H1 (cell line): ENCODE measurements at places on chromosomes 1 and 21. TPM values are rescaled to one million over a fixed set of nuclear protein-coding genes. Genes with fewer than 3 reads are reported as not detected.

The LRRC53 gene
- polyA plus RNA-seq: not detected in 2 replicates

GRCh38 chr1:12009318-12009947, 9.9 kb upstream of the MIIP start:
- no peak for DNase-seq
- peaks cover 70% of the 10 kb centered on the region for H3K36me3 ChIP-seq
- no peak overlapping the region for H3K27ac ChIP-seq
- H3K4me3 ChIP-seq: no peak overlapping the region
- H3K4me1 ChIP-seq: no peaks in the 10 kb centered on the region

GRCh38 chr1:43632135-43632670, 17.7 kb upstream of the KDM4A start:
- DNase-seq: no peak
- no peak overlapping the region for H3K4me3 ChIP-seq
- H3K36me3 ChIP-seq: no peaks in the 10 kb centered on the region
- H3K4me1 ChIP-seq: no peaks in the 10 kb centered on the region
- no peaks in the 10 kb centered on the region for H3K27me3 ChIP-seq

DNA sequence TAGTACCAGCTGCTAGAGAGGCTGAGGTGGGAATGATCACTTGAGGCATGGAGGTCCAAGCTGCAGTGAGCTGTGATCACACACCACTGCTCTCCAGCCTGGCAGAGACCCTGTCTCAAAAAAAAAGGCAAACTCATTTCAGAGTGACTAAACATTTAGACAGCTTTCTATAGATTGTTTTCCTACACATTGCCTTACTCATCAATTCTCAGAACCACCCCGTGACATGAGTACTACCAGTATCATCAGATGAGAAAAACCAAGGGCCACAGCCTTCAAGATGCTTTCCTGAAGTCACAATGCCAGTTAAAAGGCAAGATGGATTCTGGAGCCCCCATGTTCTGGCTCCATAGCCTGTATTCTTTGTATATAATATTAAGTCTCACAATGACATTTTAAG, 22.4 kb upstream of the SMPDL3B start:
- peaks cover 8% of the 10 kb centered on the region for H3K27me3 ChIP-seq
- H3K27ac ChIP-seq: no peak overlapping the region
- peaks cover 55% of the 10 kb centered on the region for H3K36me3 ChIP-seq
- DNase-seq: no peak
- no peaks in the 10 kb centered on the region; the same call in 1 of the 2 replicates for H3K4me1 ChIP-seq
- H3K4me3 ChIP-seq: no peak overlapping the region

- no peaks in the 10 kb centered on the region for H3K36me3 ChIP-seq
- peaks cover 2% of the 10 kb centered on the region; the same call in 1 of the 2 replicates for H3K27me3 ChIP-seq
- H3K4me3 ChIP-seq: no peak overlapping the region
- H3K4me1 ChIP-seq: 0 out of 2 replicates have a peak, but pooled peaks cover 2% of the 10 kb centered on the region
- no peak overlapping the region for H3K27ac ChIP-seq
- no peak for DNase-seq
Observed at GRCh38 chr1:232057217-232057895, 430.8 kb downstream of the DISC1 start.
